ENCODE measurements at places on chromosomes 13 and 19.

DNA sequence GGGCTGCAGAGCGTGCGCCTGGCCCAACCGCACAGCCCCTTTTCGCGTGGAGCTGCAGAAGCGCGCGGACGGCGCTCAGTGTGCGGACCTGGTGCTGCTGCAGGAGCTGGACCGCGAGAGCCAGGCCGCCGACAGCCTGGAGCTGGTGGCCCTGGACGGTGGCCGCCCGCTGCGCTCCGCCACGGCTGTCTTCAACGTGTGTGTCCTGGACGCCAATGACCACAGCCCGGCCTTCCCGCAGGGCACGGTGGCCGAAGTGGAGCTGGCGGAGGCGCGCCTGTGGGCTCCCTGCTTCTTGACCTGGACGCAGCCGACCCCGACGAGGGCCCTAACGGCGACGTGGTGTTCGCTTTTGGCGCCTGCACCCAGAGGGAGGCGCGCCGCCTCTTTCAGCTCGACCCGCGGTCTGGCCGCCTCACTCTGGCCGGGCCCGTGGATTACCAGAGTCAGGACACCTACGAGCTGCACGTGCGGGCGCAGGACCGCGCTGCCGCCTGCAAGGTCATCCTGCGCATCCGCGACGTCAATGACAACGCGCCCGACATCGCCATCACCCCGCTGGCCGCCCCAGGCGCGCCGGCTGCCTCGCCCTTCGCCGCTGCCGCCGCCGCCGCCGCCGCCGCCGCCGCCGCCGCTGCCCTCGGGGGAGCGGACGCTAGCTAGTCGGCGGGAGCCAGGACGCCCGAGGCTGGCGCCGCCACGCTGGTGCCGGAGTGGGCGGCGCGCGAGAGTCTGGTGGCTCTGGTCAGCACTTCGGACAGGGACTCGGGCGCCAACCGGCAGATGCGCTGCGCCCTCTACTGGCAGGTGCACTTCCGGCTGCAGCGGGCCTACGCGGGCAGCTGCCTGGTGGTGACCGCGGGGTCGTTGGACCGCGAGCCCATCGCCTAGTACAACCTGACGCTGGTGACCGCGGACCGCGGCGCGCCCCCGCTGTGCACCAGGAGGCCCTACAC, 172.2 kb downstream of the OLFM4 start:
- DNase-seq = no peak

GRCh38 chr19:47363758-47364531, 14.8 kb downstream of the DHX34 start:
- no peak for DNase-seq

DNA sequence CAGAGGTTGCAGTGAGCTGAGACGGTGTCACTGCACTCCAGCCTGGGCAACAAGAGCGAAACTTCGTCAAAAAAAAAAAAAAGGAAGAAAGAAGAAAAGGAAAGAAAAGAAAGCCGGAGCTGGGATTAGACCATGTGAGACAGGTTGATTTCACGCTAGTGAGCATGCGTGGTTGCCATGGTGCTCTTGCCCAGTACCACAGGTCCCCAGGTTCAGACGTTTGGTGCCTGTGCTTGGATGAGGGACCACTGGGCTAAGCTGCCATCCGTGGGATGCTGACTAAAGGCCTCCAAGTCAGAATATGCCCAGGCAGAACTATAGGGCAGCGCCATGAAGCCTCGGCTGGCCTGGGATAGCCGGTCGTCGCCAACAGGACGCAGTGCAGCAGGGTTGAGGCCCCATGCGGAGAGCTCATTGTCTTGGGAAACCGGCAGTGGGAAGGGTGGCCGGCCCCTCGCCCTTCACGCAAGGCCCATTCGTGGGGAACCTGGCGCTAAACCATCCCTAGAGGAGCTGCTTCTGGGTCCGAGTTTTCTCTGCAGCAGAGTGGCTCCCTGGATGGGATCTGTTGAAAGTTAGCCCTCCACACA, 7.2 kb upstream of the TEX101 start:
- no peak for DNase-seq

GRCh38 chr19:18639706-18640243, 2.9 kb downstream of the KLHL26 start:
- no peak for DNase-seq

DNA sequence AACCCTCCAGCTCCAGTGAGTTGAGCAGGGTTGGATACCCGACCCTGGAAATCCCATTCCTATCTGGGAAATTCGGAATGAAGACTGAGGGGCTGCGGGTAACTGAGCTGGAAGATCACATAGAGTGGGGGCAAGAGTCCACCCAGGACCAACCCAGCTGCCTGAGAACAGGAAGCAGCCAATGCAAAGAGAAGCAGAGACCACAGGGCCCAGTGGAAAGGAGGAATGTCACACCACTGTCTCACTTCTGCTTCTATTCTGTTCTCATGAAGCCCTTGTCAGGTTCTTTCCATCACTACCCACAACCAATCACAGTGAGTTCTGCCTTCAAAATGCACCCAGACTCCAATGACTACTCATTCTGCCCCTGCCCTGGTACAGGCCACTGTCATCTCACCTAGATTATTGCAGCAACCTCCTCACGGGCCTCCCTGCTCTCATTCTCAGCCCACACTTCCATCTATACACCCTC, 15.3 kb downstream of the DYRK1B start:
- DNase-seq = no peak

GRCh38 chr19:34254698-34255432, 511 bp downstream of the GARRE1 start:
- DNase-seq = peak; percentile 34
